Heart right ventricle (tissue), 16 donors: ENCODE measurements at places on chromosomes 2 and 18. TPM values are rescaled to one million over a fixed set of nuclear protein-coding genes. Genes with fewer than 3 reads are reported as not detected.

DNA sequence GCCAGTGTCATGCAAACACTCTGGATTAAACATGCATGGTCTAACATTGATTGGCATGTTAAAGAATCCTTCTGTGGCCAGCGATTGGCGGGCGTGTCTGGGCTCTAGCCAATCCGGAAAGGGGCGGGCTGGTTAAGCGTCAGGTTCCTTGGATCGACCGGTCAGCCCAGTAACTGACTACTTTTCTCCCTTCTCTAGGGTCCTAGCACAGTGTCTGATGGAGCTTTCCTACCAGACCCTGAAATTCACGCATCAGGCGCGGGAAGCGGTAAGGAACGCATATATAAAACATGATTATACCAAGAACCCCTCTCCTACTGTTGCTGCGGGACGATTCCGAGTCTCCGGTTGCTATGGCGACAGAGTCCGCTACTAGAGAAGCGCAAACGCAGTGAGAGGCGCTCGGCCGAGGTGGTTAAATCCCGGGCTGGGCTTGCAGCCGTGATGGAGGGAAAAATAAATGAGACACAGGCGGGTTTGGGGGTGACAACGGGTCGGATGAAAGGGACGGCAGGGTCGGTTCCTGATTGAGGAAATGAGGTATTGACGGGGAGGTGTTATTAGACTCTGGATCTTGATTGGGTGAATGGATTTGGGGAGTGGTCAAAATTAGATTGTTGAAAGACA, 29.4 kb downstream of the KATNAL2 start:
- H3K27me3 ChIP-seq: no peaks in the 10 kb centered on the region
- peak; percentile 79 for DNase-seq
- H3K4me3 ChIP-seq: peak overlapping the region; percentile 67

Gene ANO7
- 0.61 TPM for polyA plus RNA-seq

DNA sequence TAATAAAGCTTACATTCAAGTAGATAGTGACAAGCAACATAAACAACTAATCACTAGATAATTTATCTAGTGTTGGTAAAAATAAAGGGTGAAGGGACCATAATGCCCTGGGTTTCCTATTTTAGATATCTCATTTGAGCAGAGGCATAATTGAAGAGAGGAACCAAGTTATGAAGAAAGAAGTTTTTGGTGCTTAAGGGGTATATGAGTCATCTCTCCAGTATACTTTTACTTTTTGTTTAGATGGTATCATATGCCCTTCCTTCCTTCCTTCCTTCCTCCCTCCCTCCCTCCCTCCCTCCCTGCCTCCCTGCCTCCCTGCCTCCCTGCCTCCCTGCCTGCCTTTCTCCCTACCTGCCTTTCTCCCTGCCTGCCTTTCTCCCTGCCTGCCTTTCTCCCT, 1053.5 kb upstream of the CELF4 start:
- no peak for DNase-seq
- no peak overlapping the region for H3K4me3 ChIP-seq
- H3K27me3 ChIP-seq: no peaks in the 10 kb centered on the region
- H3K4me1 ChIP-seq: no peaks in the 10 kb centered on the region
- no peaks in the 10 kb centered on the region for H3K36me3 ChIP-seq

GRCh38 chr2:10006236-10007161, 36.9 kb upstream of the KLF11 start:
- H3K4me3 ChIP-seq: no peak overlapping the region
- no peaks in the 10 kb centered on the region for H3K36me3 ChIP-seq
- peaks cover 45% of the 10 kb centered on the region for H3K4me1 ChIP-seq
- peak overlapping the region; percentile 65 for H3K27ac ChIP-seq
- H3K27me3 ChIP-seq: no peaks in the 10 kb centered on the region

Gene DUSP28
- polyA plus RNA-seq: 7.3 TPM

Gene CTDP1
- polyA plus RNA-seq: 7.6 TPM

- no peaks in the 10 kb centered on the region for H3K27me3 ChIP-seq
- DNase-seq: no peak
- H3K4me3 ChIP-seq: no peak overlapping the region
- H3K36me3 ChIP-seq: no peaks in the 10 kb centered on the region
Measured at GRCh38 chr18:63147973-63148372, 171.6 kb downstream of the BCL2 start.

Gene TDRD15
- not detected for polyA plus RNA-seq

Gene PLB1
- polyA plus RNA-seq: 1.0 TPM

- no peaks in the 10 kb centered on the region for H3K27me3 ChIP-seq
- no peak for DNase-seq
- no peak overlapping the region for H3K27ac ChIP-seq
- H3K4me1 ChIP-seq: peaks cover 18% of the 10 kb centered on the region
- no peak overlapping the region for H3K4me3 ChIP-seq
Measured at GRCh38 chr2:191176305-191176704, 25.5 kb upstream of the STAT4 start.

DNA sequence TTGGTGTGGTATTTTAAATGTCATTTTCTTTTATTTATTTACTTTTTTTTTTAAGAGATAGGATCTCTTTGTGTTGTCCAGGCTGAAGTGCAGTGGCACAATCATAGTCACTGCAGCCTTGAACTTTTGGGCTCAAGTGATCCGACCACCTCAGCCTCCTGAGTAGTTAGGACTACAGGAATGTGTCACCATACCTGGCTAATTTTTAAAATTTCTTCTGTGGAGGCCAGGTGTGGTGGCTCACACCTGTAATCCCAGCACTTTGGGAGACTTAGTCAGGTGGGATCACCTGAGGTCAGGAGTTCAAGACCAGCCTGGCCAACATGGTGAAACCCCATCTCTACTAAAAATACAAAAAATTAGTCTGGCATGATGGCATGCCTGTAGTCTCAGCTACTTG, 33.5 kb upstream of the ZNF512 start:
- no peaks in the 10 kb centered on the region for H3K4me1 ChIP-seq
- H3K36me3 ChIP-seq: no peaks in the 10 kb centered on the region
- no peak overlapping the region for H3K4me3 ChIP-seq

GRCh38 chr2:141782574-141782973, 348.2 kb downstream of the LRP1B start:
- no peak for DNase-seq
- no peak overlapping the region for H3K27ac ChIP-seq
- H3K4me1 ChIP-seq: no peaks in the 10 kb centered on the region
- H3K4me3 ChIP-seq: no peak overlapping the region
- H3K36me3 ChIP-seq: no peaks in the 10 kb centered on the region

Gene FHL2
- polyA plus RNA-seq: 653 TPM

Gene ACTR1B
- polyA plus RNA-seq: 43.4 TPM

- H3K4me1 ChIP-seq: peaks cover 25% of the 10 kb centered on the region
- H3K4me3 ChIP-seq: no peak overlapping the region
- peak; percentile 69 for DNase-seq
Measured at GRCh38 chr18:7272311-7273049, 41.6 kb downstream of the LRRC30 start.

Gene MGAT5
- polyA plus RNA-seq: 6.4 TPM

Gene RBM45
- polyA plus RNA-seq: 5.1 TPM
